ENCODE measurements at places on chromosomes 12 and 14. TPM values are rescaled to one million over a fixed set of nuclear protein-coding genes. Genes with fewer than 3 reads are reported as not detected.

GRCh38 chr12:31521964-31522363, 69.0 kb downstream of the DENND5B start:
- DNase-seq = no peak

DNA sequence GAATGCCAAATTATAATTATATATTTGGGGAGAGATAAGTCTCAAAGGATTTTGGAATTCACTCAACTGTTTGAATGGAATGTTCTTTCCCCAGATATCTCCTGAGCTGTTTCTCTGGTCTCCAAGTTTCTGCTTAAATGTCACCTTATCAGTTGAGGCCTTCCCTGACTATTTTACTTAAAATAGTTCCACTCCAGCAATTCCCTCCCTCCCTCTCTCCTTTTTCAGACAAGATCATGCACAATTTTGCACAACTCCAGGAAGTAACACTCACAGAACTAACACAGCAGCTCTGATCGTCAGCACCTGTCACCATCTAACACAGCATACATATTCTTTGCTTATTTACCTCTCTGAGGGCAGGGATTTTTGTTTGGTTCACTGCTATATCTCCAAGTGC, 12.5 kb downstream of the BTG1 start:
- no peak for DNase-seq

DNA sequence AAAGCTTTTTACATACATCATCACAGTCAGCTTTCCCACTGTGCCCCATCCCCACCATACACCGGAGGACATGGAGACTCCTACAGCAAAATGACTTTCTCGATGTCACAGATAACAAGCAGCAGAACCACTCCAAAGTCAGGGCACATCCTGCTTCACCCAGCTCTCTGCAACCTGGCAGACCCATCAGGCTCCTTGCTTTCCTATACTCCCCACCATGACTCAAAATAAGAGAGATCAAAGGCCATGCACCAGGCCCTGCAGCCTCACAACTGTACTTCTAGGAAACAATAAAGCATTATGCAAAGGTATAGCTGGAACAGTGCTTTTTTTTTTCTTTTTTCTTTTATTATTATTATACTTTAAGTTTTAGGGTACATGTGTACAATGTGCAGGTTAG, 187.4 kb downstream of the DPF3 start:
- DNase-seq = no peak

GRCh38 chr14:53953828-53954550, 2.6 kb downstream of the BMP4 start:
- peak; percentile 41 for DNase-seq

- DNase-seq = peak; percentile 96
Observed at GRCh38 chr14:99604278-99604765, 315 bp upstream of the CCDC85C start.

BICDL1 gene
- 0.44 TPM for polyA plus RNA-seq
